ENCODE measurements at places on chromosomes 1 and 21. TPM values are rescaled to one million over a fixed set of nuclear protein-coding genes. Genes with fewer than 3 reads are reported as not detected.
A peak's percentile ranks its signal among the peaks of the same experiment; 100 is the strongest.

FBXO2 gene
- total RNA-seq, result 5.6 TPM

S100B gene
- total RNA-seq, result not detected

- no peak overlapping the region for H3K27ac ChIP-seq
- H3K4me3 ChIP-seq, result no peak overlapping the region
- peaks cover 3% of the 10 kb centered on the region for H3K4me1 ChIP-seq
- H3K36me3 ChIP-seq, result no peaks in the 10 kb centered on the region
- no peak for DNase-seq
Measured at GRCh38 chr21:19565587-19565986, 1162.0 kb upstream of the TMPRSS15 start.

GRCh38 chr21:33238146-33238545, 8.4 kb downstream of the IFNAR2 start:
- H3K4me1 ChIP-seq, result peaks cover 8% of the 10 kb centered on the region
- peak overlapping the region; percentile 9 for H3K27ac ChIP-seq
- H3K36me3 ChIP-seq, result peaks cover 25% of the 10 kb centered on the region
- H3K27me3 ChIP-seq, result no peaks in the 10 kb centered on the region
- no peak for DNase-seq

GRCh38 chr1:219906924-219907771, 21.2 kb downstream of the SLC30A10 start:
- H3K4me1 ChIP-seq, result no peaks in the 10 kb centered on the region
- no peak for DNase-seq
- no peaks in the 10 kb centered on the region for H3K36me3 ChIP-seq
- H3K4me3 ChIP-seq, result no peak overlapping the region
- H3K27ac ChIP-seq, result no peak overlapping the region
- H3K27me3 ChIP-seq, result peaks cover 2% of the 10 kb centered on the region

- H3K4me3 ChIP-seq, result no peak overlapping the region
- no peaks in the 10 kb centered on the region for H3K36me3 ChIP-seq
- H3K27me3 ChIP-seq, result peaks cover 24% of the 10 kb centered on the region
- no peaks in the 10 kb centered on the region for H3K4me1 ChIP-seq
- DNase-seq, result no peak
Measured at GRCh38 chr1:240036526-240036925, 55.2 kb upstream of the FMN2 start.

All from progenitor cell of endocrine pancreas (in vitro differentiated cells).